ENCODE measurements at places on chromosomes 2 and 18. TPM values are rescaled to one million over a fixed set of nuclear protein-coding genes. Genes with fewer than 3 reads are reported as not detected.

PIKFYVE gene
- 27.4 TPM for total RNA-seq

ZEB2 gene
- 5.7 TPM for total RNA-seq

FN1 gene
- total RNA-seq = 0.21 TPM

ICA1L gene
- 5.1 TPM for total RNA-seq

ABHD3 gene
- total RNA-seq = 54.0 TPM

CD8B2 gene
- 3.7 TPM for total RNA-seq

GALNT14 gene
- total RNA-seq = not detected

DLGAP1 gene
- not detected for total RNA-seq

CRYGD gene
- not detected for total RNA-seq

ARHGEF33 gene
- 0.08 TPM for total RNA-seq

NGEF gene
- total RNA-seq = not detected

ADAM23 gene
- total RNA-seq = not detected

AP1S3 gene
- total RNA-seq = 9.1 TPM

NEUROD1 gene
- not detected for total RNA-seq

FEV gene
- not detected for total RNA-seq

HOXD9 gene
- total RNA-seq = not detected

CRIM1 gene
- 3.7 TPM for total RNA-seq

HES6 gene
- total RNA-seq = 4.7 TPM

HNMT gene
- total RNA-seq = not detected

ZNF385B gene
- total RNA-seq = not detected

CGREF1 gene
- total RNA-seq = 0.94 TPM

ANKRD23 gene
- 12.6 TPM for total RNA-seq

CD302 gene
- total RNA-seq = 0.23 TPM

PIEZO2 gene
- total RNA-seq = not detected

L3MBTL4 gene
- not detected for total RNA-seq

TMEM17 gene
- total RNA-seq = not detected

CBLN2 gene
- not detected for total RNA-seq

PNPT1 gene
- 38.4 TPM for total RNA-seq

MROH2A gene
- not detected for total RNA-seq

CPLX4 gene
- not detected for total RNA-seq

UGT1A10 gene
- not detected for total RNA-seq

AQP12A gene
- total RNA-seq = not detected

SMIM21 gene
- not detected for total RNA-seq

KIF5C gene
- 6.5 TPM for total RNA-seq

SMPD4 gene
- total RNA-seq = 88.2 TPM

GPR39 gene
- not detected for total RNA-seq

CD207 gene
- total RNA-seq = not detected

ELOA2 gene
- total RNA-seq = not detected

SERPINB7 gene
- total RNA-seq = not detected

OTX1 gene
- total RNA-seq = not detected

TUBA3E gene
- not detected for total RNA-seq

TMEM163 gene
- 0.23 TPM for total RNA-seq

FAM110C gene
- total RNA-seq = 0.08 TPM

RABL2A gene
- 12.0 TPM for total RNA-seq

RIF1 gene
- 56.6 TPM for total RNA-seq

SFTPB gene
- not detected for total RNA-seq

MOCOS gene
- total RNA-seq = 0.47 TPM

ACVR1C gene
- total RNA-seq = 0.73 TPM

POTEC gene
- total RNA-seq = not detected

PROC gene
- total RNA-seq = not detected

PLCL1 gene
- total RNA-seq = 0.08 TPM

KRCC1 gene
- total RNA-seq = 20.4 TPM

MRPS9 gene
- total RNA-seq = 25.2 TPM

FOXD4L1 gene
- total RNA-seq = 0.21 TPM

SANBR gene
- 8.9 TPM for total RNA-seq

SATB2 gene
- not detected for total RNA-seq

All from activated CD8-positive, alpha-beta T cell treated with anti-CD3 and anti-CD28 coated beads, Interleukin-2, amount 10 ng/mL, durations not matched to agents 7 days and 5 days (primary cell).